ENCODE measurements at places on chromosomes 7 and 10.

- no peak for DNase-seq
Measured at GRCh38 chr7:72213081-72213480, 199.1 kb downstream of the CALN1 start.

DNA sequence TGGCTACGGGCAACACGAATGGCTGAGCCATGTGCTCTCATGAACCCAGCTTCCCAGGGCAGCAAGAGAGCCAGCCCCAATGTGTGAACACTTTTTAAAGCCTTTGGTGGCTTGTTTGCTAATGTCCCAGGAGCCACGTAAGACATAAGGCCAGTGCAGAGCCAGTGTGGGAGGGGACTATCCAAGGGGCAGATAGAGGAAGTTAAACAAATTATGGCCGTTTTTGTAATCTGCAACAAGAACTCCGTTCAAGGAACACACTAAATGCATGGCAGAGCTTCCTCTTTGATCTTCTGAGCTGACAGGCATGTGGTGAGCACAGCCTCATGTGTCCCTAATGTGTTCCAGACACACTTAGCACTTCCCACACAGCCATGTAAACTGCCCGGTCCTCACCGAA, 133.3 kb downstream of the TEX36 start:
- no peak for DNase-seq

DNA sequence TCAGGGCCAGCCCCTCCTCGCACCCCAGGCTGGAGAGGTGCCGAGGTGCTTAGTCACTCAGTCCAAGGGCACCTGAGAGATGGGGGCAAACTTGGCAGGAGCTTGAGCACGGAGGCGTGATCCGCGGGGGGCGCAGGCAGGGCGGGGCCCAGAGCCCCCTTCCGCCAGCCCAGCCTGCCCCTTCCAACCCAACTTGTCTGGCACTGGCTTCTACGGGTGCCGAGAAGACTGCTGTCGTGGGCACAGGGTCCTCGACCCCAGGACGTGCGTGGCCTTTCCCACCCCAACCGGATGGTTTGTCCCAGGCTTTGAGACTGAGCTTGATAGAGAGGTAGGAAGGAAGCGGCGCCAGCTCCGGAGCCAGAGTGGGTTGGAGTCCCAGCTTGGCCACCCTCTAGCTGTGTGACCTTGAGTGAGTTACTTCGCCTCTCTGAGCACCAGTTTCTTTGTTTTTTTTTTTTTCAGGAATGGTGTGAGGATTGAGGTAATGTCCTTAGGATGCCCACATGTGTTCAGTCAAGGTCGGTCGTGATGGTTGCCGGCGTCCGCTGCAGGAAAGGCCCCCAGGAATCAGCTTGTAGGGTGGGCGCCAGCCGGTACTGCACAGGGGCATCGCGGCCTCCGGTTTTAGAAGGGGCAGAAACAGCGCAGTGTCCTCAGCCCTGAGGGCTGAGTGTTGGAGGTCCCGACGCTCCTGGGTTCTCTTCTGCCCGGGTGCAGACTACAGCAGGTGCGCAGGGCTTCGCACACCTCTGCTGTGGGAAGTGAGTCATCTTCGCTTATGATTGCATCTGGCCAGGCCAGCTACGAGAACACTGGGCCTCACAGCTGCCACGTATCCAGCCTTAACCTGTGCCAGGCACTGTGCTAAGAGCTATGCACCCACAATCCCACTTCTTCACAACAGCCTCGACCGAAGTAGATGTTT, 28.6 kb upstream of the VAX1 start:
- no peak for DNase-seq

DNA sequence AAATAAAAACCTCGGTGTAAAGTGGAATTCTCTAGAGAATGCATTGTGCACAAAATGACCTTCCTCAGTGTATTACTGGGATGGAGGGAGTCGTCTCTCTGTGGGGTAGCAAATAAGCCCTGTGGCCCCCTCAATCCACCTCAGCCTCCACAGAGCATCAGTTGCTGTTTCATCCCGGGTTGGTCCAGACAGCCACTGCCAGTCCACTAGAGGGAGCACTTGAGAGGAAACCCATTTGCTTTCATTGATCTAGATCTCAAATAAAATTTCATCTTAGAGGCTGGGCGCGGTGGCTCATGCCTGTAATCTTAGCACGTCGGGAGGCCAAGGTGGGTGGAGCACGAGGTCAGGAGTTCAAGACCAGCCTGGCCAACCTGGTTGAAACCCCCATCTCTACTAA, 1128.7 kb downstream of the CNTNAP2 start:
- DNase-seq = peak; percentile 86

DNA sequence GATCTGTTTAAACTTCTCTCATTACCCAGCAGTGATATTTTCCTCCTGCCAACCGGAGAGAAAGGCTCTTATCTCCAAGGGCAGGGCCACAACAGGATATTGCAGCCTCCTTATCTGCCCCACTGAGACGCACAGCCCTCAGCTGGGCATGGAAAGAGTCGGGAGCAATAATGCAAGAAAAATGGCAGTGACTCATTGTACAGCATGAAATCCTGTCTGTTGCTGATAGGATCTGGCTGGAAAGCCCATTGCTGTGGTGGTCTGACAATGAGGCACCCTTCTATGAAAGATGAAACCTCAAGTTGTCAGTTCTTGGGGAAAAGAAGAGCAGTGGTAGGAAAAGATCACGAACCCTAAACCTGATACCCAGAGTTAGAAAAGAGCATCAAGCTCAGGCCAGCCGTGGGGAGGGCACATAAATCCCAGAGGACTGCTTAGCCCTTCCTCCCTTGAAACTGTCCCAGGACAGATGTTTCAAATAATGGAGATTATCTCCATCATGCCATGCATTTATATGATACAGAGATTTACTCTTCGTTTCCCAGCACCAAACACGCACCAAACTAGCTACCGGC, 47.0 kb upstream of the FIGNL1 start:
- DNase-seq = no peak

GRCh38 chr7:149196151-149196704, 882 bp downstream of the ZNF282 start:
- DNase-seq = peak; percentile 16

- no peak for DNase-seq
Measured at GRCh38 chr7:17829001-17829400, 111.3 kb downstream of the SNX13 start.

GRCh38 chr7:152451356-152451755, 15.6 kb upstream of the KMT2C start:
- no peak for DNase-seq

- no peak for DNase-seq
Measured at GRCh38 chr10:29981510-29981909, 77.9 kb downstream of the JCAD start.

GRCh38 chr10:103466734-103467133, 8.0 kb upstream of the CALHM1 start:
- no peak for DNase-seq

GRCh38 chr10:115771755-115772154, 501.3 kb downstream of the GFRA1 start:
- DNase-seq = no peak

DNA sequence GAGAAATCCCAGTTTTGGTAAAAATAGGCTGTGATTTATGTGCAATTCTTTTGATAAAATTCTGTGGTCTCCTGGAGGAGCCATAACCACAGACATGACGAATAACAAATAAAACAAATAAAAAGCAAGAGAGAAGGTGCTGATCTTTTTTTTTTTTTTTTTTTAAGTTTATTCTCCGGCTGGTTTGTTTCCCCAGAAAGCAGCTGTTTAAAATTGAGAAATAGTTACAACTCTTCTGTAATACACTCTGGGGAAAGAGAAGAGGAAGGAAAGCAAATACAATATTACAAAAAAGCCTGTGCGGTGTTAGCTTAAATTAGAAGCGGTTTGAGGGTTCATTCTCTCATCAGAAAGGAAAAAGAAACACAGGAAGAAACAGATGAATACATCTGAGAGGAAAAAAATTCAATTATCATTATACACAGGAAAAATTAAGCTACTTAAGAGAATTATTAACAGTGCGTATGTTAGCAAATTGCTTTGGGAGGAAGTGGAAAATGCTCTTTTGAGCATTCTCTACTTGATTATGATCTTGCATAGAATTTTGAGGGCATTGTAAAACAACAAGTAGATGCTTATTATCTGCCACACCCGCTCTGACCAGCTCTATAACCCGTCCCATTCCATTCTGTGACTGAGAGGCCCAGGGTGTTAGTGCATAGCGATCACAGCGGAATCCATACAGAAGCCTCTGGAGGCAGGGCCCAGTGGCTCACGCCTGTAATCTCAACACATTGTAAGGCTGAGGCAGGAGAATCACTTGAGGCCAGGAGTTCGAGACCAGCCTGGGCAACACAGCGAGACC, 40.6 kb upstream of the WAC start:
- no peak for DNase-seq

DNA sequence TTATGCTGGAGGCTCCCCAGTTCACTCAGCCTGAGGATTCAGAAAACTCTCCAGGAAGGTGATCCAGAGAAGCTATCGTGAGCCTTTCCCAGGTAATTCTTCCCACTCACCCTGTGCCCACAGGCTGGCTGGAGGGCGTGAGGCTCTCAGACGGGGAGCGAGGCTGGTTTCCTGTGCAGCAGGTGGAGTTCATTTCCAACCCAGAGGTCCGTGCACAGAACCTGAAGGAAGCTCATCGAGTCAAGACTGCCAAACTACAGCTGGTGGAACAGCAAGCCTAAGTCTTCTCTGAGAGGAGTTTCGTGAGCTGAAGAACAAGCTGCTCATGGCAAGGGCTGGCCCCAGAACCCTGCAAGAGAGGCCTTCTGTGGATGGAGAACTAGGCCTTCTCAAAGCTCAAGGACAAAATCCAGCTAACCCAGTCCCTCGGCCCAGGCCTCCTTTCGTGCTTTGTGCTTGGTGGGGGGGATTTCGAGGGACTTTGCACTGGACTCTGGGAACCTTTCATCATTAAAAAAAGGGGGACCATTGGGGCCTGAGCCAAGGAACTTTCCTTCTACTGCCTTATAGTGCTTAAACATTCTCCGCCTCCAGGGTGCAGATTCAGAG, 23.6 kb downstream of the NOBOX start:
- DNase-seq = no peak

DNA sequence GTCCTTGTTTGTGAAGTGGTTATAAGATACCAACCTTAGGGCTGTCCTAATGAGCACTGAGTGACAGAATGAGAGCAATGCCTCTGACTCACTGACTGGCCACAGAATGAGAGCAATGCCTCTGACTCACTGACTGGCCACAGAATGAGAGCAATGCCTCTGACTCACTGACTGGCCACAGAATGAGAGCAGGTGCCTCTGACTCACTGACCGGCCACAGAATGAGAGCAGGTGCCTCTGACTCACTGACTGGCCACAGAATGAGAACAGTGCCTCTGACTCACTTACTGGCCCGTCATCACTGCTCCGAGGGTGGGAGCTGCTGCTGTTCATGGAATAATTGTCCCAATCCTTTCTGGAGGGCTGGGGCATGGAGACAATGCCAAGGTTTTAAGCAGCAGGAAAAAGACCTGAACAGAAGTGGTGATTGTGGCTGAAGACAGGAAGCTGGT, 265.2 kb upstream of the PPP2R2D start:
- DNase-seq = peak; percentile 40

DNA sequence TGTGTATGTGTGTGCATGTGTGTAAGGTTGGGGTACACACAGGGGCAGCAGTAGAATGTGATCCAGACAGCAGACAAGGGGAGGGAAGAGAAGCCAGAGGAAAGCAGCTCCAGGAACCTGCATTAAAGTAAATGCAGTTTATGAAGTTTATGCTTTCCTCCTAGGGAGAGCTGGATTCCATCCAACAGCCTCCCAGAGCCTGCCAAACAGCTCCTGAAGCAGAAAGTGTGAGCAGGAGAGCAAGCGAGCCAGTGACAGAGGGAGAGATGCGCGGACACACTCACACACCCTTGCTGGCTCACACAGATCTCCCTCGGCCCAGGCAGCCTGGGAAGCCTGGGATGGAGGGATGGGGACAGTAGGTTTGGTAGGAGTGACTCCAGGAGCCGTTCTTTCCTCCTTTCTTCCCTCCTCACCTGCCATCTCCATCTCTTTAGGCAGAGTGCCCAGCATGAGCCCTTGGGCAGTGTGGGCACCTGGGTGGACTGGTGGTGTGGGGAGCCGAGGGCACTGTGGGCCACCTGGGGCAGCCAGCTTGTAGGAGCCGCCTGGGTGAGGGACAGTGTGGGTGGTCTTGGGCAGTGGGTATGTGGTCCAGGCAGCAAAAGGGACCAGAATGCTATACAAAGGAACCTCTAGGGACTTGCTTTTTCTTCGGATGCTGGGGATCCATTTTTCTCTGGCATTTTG, 46.1 kb downstream of the PAX2 start:
- DNase-seq = no peak

- DNase-seq = peak; percentile 97
Measured at GRCh38 chr7:142338633-142339501, 81.0 kb upstream of the PRSS58 start.

DNA sequence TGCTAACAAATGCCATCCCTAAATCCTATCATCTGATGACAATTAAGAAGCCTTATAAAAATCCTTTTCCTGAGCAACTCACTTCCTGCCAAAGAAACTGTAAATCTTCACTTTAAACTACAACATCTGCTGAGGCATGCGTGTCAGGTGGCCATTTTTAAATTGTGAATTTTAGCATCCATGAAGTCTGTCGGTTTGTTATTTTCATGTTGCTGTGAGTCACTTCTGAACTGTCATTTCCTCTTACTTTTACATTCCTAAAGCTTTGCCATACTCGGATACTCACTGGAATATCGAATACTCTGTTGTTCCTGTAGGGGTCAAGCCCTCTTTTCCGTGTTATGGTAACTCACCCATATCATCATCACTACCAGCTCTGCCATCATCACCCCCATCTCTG, 34.3 kb upstream of the TMEM26 start:
- no peak for DNase-seq

DNA sequence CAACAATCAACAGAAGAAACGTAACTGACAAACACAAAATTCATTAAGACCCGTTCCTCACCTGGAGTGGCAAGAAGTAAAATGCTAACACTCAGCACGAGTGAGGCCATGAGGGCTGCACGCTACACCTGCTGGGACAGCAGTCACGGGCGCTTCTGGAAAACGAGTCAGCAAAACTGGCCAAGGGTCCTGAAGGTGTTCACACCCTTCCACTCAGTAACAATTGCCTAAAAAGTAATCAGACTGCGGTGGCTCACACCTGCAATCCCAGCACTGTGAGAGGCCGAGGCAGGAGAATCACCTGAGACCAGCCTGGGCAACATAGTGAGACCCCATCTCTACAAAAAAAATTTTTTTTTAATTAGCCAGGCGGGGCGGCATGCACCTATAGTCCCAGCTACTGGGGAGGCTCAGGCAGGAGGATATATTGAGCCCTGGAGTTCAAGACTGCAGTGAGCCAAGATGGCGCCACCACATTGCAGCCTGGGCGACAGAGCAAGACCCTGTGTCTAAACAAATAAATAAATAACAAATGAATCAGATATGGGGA, 199.1 kb downstream of the MAD1L1 start:
- no peak for DNase-seq

- no peak for DNase-seq
Measured at GRCh38 chr7:28706584-28706983, 251.5 kb downstream of the TRIL start.

DNA sequence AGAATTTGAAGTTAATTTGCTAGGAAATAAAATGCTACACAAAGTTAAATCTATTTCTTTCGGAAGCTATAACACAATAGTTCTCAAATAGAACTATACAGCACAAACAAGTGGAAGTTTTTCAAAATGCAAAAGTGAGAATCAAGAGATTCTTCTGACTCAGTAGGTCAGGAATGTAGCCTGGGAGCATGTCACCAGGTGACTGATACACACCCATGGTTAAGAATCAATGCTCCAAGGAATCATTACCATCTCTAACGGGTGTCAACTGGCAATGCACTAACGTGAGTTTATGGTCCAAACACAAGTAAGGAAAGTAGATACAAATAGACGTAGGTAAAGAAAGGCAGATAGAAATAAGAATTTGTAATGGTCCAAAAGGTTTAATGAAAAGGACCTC, 170.5 kb downstream of the SRPK2 start:
- DNase-seq = no peak
